Stimulated activated CD8-positive, alpha-beta memory T cell treated with anti-CD3 and anti-CD28 coated beads, Interleukin-2, amount 100 ng/mL, for 1 hour (primary cell): ENCODE measurements at places on chromosomes 12 and 14.

DNA sequence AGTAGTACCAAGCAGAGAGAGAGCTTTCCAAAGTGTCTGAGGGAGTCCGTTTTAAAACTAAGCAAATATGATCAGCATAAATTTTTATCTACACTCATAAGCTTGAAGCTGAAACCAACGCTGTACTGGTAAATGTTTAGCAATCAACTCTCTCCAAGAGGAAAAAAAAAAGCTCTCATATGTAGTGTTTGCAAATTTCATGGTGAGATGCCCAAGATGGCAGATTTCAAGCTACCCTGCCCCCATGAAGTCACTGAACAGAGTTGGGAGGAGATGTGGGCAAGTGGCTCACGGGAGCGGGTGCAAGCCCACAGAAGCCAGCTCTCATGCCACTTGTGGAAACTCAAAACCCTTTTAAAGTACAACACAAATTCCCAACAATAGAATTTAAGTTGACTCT lies 475.8 kb downstream of the BCAT1 start:
- DNase-seq = no peak

DNA sequence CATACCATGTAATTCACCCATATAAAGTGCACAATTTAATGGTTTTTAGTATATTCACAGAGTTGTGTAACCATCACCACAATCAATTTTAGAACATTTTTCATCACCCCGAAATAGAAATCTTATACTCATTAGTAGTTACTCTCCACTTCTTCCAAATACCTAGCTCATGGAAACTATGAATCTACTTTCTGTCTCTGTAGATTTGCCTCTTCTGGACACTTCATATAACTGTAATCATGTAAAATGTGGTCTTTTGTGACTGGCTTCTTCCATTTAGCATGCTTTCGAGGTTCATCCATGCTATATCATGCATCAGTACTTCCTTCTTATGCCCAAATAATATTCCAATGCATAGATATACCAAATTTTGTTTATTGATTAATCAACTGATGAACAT lies 10.8 kb downstream of the DNAI7 start:
- DNase-seq = no peak

- DNase-seq = no peak
Observed at GRCh38 chr12:65918021-65918420, 93.7 kb downstream of the HMGA2 start.

GRCh38 chr14:60079723-60080122 lies 12.0 kb upstream of the PCNX4 start:
- no peak for DNase-seq

DNA sequence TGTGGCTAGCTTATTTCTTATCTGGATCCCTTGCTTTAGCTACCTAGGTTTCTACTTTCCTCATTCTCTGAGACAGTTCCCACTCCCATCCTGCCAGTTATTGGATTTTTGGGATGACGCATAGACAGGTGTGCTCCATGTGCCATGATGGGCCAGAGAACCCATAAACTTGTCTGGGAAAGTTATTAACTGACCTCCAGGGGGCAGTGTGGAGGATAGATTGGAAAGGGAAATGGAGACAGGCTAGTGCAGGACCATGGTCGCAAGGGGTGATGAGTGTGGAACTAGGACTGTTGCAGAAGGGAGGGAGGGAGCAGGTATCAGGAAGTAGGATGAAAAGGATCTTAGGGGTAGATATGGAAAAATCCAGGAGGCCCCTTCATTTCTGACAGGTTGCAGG lies 80.3 kb downstream of the ESRRB start:
- DNase-seq = no peak

DNA sequence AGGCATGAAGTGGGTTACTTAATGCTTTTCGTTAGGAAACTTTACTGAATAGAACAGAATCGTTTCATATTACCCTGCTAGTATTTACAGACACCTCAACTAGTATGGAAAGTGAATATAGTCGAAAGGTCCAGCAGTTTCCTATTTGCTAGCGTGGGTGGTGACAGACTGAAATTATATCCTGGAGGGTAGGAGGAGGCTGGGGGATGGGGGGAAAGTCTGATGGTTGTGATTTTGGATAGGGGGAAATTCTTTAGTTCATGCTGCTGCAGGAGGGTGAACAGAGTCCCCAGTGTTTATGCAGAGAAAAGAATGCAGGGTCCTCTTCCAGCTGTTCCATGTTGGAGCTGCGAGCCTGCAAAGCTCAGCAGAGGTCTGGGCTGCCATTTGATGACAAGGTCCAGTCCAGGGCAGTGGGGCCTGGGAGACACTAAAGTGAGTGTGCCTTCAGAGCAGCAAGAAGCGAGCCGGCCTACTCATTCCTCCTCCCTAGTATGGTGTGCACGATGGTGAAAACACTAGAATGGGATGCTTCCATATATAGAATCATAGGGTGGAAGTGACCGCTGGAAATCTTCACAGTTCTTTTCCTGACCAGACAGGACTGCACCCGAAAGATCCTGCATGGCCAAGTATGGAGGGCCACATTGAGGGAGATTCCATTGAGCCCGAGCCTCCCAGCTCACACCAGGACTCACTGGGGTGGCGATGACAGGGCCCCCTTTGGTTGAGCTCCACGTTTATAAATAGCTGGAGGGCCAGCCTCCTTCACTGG lies 2.1 kb downstream of the SAMD4A start:
- no peak for DNase-seq

DNA sequence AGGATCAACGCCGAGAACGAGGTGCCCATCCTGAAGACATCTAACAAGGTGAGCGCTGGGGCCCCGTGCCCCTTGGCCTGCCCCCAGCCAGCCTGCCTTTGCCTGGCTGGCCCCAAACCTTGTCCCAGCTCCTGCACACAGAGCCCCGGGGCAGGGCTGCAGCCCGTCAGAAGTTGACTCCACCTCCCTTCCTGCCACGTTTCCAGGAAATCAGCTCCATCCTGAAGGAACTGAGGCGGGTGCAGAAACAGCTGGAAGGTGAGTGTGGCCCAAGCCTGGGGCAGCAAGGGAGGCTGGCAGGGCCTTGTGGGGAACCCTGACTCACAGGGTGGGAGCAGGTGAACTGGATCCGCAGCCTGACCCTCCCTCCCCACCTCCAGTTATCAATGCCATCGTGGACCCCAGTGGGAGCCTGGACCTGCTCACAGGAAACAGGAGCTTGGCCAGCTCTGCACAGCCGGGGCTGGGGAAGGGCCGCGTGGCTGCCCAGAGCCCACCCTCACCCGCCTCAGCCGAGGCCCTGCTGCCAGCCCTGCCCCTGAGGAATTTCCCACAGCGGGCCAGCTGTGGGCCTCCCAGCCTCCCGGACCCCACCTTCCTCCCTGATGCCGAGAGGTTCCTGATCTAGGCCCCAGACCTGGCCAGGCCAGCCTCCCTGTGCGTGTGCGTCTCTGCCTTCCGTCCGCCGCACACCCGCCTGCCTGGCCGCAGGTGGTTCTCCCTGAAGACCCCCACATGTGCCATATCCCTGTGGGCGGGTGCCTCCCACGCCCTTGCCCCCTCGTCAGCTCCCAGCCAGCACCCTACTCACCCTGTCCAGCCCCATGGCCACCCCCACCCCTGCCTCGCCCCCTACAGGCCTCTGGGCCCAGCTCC lies 29.5 kb downstream of the CEP170B start:
- no peak for DNase-seq

GRCh38 chr12:113291586-113291985 lies 43.3 kb downstream of the SLC8B1 start:
- no peak for DNase-seq

GRCh38 chr12:45336331-45336730 lies 120.4 kb downstream of the ANO6 start:
- no peak for DNase-seq
